GM12878 (cell line): ENCODE measurements at places on chromosomes 6 and 20. TPM values are rescaled to one million over a fixed set of nuclear protein-coding genes. Genes with fewer than 3 reads are reported as not detected.

Gene PBOV1
- total RNA-seq, result not detected in 2 replicates

DNA sequence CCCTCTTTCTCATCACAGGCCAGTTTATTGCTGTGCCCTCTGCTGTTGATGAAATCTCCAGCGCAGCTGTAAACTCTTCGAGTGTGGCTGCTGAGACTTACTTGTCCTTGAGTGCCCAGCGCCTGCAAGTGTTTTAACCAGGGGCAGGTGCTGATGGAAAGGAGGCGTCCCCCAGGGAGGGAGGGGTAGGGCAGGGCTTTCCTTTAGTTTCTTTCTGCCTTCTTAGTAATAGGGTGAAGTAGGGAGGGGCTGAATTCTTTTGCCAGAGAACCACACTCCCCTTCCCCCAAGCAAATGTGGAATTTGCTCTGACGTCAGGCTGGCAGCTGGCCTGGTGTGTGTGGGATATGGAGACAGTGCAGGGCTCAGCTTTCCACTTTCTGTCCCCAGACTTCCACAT lies 61.2 kb downstream of the IGF2R start:
- H3K4me3 ChIP-seq, result no peak overlapping the region
- H3K4me1 ChIP-seq, result no peaks in the 10 kb centered on the region
- H3K27me3 ChIP-seq, result no peaks in the 10 kb centered on the region
- no peak for DNase-seq
- H3K36me3 ChIP-seq, result peaks cover 23% of the 10 kb centered on the region

- H3K27me3 ChIP-seq, result no peaks in the 10 kb centered on the region
- H3K27ac ChIP-seq, result no peak overlapping the region
- H3K4me3 ChIP-seq, result no peak overlapping the region
- no peaks in the 10 kb centered on the region for H3K4me1 ChIP-seq
- no peak for DNase-seq
These were observed 256.1 kb downstream of the PLCB1 start for GRCh38 chr20:8388141-8388540.

GRCh38 chr20:48657426-48658197 lies 170.2 kb downstream of the PREX1 start:
- H3K36me3 ChIP-seq, result peaks cover 55% of the 10 kb centered on the region
- no peaks in the 10 kb centered on the region for H3K27me3 ChIP-seq
- no peak overlapping the region for H3K27ac ChIP-seq

- no peak overlapping the region for H3K4me3 ChIP-seq
- no peak for DNase-seq
- no peaks in the 10 kb centered on the region for H3K36me3 ChIP-seq
- no peaks in the 10 kb centered on the region for H3K27me3 ChIP-seq
- no peak overlapping the region for H3K27ac ChIP-seq
These were observed 129.2 kb downstream of the ATXN1 start for GRCh38 chr6:16632101-16632500.

DNA sequence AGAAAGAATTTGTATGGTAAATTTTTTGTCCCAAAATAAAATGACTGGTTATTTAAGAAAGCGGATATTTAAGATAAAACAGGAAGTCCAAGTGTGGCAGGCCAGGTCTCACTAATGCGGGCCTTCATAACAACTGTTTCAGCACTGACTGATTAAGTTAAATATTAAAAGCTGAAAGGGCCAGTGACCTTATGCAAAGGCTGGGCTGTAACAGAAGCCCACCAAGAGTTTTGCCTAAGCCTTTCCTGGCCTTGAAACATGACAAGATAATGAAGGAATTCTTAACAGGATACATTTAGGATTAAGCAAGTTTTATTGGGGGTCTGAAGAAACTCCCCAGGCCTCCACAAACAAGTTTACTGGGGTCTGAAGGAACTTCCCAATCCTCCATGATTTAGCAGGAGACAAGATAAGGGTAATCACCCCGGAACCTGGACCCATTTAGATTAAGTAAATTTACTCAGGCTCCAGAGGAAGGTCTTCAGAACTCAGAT lies 36.3 kb downstream of the ZNF133 start:
- H3K27ac ChIP-seq, result no peak overlapping the region
- H3K4me3 ChIP-seq, result no peak overlapping the region
- DNase-seq, result no peak
- no peaks in the 10 kb centered on the region for H3K36me3 ChIP-seq

DNA sequence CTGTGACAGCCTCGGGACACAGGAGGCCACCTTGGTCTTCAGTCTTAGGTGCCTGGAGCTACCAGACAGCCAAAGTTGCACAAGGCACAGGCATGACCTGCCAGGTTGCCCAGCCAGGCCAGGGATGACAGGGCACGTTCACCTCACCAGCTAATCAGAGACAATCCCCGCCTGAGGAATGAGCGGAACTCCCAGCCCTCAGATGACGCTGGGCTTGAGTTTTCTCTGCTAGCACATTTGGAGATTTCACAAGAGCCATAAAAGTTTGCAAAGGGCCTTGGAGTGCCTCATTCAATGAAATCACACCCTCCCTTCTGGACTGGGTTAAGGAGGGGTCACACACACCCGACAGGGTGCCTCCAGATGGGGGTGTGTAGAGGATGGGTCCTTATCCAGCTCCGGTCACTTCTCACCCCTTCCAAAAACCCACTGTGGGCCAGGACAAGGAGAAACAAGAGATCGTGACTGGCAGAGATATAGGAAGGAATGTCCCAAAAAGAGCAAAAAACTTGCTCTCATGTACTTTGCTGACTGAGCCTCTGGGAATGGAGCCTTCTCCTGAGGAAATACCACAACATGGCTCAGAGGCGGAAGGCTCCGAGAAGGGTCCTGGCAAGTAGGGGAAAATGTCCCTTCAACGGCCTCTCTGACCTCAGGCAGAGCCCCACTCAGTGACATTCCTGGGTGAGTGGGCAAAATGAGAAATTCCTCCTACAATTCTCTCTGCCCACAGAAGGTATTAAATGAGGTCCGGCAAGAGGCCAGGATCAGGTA lies 121.6 kb downstream of the ISM1 start:
- DNase-seq, result no peak
- no peak overlapping the region for H3K27ac ChIP-seq
- no peaks in the 10 kb centered on the region for H3K36me3 ChIP-seq

DNA sequence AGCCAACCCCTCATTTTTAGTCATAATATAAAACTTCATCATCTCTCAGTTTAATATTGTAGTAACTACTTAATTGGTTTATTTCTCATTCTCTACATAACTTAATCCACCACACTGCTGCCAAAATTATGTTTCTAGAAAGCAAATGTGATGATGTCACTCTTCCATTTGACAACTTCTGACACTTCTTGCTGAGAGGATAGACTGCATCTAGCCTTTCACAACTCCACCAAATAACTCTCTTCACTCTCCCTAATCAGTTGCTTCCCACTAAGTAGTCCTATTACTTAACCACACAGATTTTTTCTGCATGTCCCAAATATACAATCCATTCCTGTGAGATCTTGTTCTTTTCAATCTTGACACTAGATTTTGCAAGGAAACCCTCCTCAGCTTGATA lies 951.3 kb downstream of the EPHA7 start:
- no peaks in the 10 kb centered on the region for H3K4me1 ChIP-seq
- no peak overlapping the region for H3K4me3 ChIP-seq
- H3K27me3 ChIP-seq, result no peaks in the 10 kb centered on the region
- DNase-seq, result no peak
- H3K36me3 ChIP-seq, result no peaks in the 10 kb centered on the region
- H3K27ac ChIP-seq, result no peak overlapping the region

Gene TBC1D7
- 21.0 and 23.1 TPM in 2 replicates for total RNA-seq

Gene LRFN2
- not detected in 2 replicates for total RNA-seq

GRCh38 chr6:11532097-11532496 lies 5.5 kb upstream of the TMEM170B start:
- H3K36me3 ChIP-seq, result no peaks in the 10 kb centered on the region
- no peaks in the 10 kb centered on the region; the same call in 1 of the 2 replicates for H3K4me1 ChIP-seq
- no peak overlapping the region for H3K27ac ChIP-seq
- DNase-seq, result no peak
- H3K4me3 ChIP-seq, result no peak overlapping the region

- no peaks in the 10 kb centered on the region for H3K36me3 ChIP-seq
- H3K27ac ChIP-seq, result no peak overlapping the region
- DNase-seq, result no peak
- no peaks in the 10 kb centered on the region for H3K4me1 ChIP-seq
- H3K4me3 ChIP-seq, result no peak overlapping the region
- no peaks in the 10 kb centered on the region for H3K27me3 ChIP-seq
These were observed 15.8 kb upstream of the PLCB4 start for GRCh38 chr20:9053108-9053507.

GRCh38 chr6:50145125-50145524 lies 95.4 kb upstream of the DEFB112 start:
- H3K27me3 ChIP-seq, result no peaks in the 10 kb centered on the region
- no peak for DNase-seq
- no peaks in the 10 kb centered on the region for H3K36me3 ChIP-seq
- no peak overlapping the region for H3K4me3 ChIP-seq
- H3K27ac ChIP-seq, result no peak overlapping the region

- no peak overlapping the region for H3K27ac ChIP-seq
- H3K4me3 ChIP-seq, result no peak overlapping the region
- DNase-seq, result no peak
- no peaks in the 10 kb centered on the region for H3K36me3 ChIP-seq
- no peaks in the 10 kb centered on the region for H3K4me1 ChIP-seq
- H3K27me3 ChIP-seq, result no peaks in the 10 kb centered on the region
These were observed 99.9 kb downstream of the CDH26 start for GRCh38 chr20:60057866-60058807.

Gene CLVS2
- total RNA-seq, result not detected in 2 replicates

- no peaks in the 10 kb centered on the region for H3K4me1 ChIP-seq
- no peak overlapping the region for H3K4me3 ChIP-seq
- H3K27me3 ChIP-seq, result peaks cover 2% of the 10 kb centered on the region
- DNase-seq, result no peak
- H3K36me3 ChIP-seq, result no peaks in the 10 kb centered on the region
- H3K27ac ChIP-seq, result no peak overlapping the region
These were observed 15.6 kb upstream of the RIPK1 start for GRCh38 chr6:3052481-3053230.

DNA sequence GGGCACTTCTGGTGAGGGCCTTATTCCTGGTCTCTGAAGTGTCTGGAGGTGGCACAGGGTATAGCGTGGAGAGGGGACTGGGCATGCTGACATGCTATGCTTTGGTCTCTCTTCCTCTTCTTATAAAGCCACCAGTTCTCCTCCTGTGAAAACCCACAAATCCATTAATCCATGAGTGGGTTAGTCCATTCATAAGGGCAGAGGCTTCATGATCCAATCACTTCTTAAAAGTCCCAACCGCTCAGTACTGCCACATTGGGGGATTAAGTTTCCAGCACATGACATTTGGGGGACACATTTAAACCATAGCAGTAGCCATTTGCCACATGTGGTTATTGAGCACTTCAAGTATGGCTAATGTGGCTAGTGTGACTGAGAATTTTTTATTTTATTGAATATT lies 3.8 kb upstream of the TRIB3 start:
- no peak overlapping the region for H3K27ac ChIP-seq
- no peak overlapping the region for H3K4me3 ChIP-seq
- H3K27me3 ChIP-seq, result no peaks in the 10 kb centered on the region
- peaks cover 12% of the 10 kb centered on the region for H3K4me1 ChIP-seq

Gene CST4
- total RNA-seq, result not detected in 2 replicates

Gene ZSCAN23
- total RNA-seq, result 0.77 and 1.6 TPM in 2 replicates

DNA sequence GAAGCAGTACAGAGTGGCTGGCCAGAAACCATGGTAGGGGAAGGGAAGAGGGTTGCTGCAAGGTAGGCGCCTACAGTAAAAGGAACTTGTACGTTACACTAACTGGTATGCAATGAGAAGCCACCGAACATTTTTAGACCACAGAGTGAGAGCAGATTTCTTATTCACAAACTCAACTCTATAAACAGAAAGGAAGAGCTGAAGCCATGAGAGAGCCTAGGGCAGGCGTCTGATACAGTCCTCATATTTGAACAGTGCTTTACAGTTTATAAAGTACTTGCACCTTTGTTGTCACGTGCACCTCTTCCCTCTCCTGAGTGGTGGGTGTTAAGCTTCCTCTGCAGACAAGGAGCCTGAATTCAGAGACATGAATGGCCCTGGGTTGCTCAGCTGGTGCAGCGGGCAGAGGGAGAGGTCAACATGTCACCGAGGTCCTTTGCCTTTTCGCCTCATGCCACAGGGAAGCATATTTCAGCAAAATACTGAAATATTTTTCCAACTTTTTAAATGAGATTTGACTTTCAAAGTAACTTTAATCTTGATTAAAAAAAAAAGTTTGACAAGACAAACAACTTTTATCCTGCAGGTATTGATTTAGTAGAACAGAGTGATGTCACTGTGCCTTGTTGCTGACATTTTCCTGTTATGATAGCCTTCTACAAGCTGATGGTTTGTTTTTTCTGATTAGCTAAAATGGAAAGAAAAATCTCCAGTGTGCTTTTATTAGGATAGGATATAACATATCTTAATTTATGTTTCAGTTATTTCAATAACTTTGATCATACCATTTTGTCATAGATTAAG lies 23.8 kb downstream of the UST start:
- H3K4me1 ChIP-seq, result no peaks in the 10 kb centered on the region; the same call in 1 of the 2 replicates
- DNase-seq, result no peak
- H3K27me3 ChIP-seq, result no peaks in the 10 kb centered on the region; the same call in 1 of the 2 replicates
- H3K27ac ChIP-seq, result no peak overlapping the region
- H3K4me3 ChIP-seq, result no peak overlapping the region

DNA sequence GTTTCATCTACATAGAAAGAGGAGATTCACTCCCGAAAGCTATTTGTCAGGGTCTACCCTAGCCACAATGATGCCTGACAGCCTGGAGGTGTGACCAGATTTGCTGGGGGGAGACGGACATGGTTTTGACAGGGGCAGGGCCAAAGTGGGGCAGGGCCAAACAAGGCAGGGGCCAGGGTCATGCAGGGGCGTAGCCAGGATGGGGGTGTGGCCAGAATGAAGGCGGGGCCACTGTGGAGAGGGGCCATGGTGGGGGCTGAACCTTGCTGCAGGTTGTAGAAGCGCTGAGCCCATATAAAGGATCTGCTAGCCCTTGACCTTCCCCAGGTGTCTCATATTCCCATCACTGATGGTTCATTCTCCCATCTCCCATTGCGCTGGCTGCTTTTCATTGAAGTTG lies 184.1 kb upstream of the SULF2 start:
- H3K4me1 ChIP-seq, result peaks cover 16% of the 10 kb centered on the region
- H3K27ac ChIP-seq, result no peak overlapping the region
- no peaks in the 10 kb centered on the region for H3K36me3 ChIP-seq
- DNase-seq, result no peak
- H3K27me3 ChIP-seq, result no peaks in the 10 kb centered on the region

GRCh38 chr6:143110572-143110971 lies 49.9 kb downstream of the AIG1 start:
- DNase-seq, result no peak
- no peak overlapping the region for H3K27ac ChIP-seq
- no peaks in the 10 kb centered on the region for H3K27me3 ChIP-seq
- no peaks in the 10 kb centered on the region for H3K36me3 ChIP-seq
- H3K4me3 ChIP-seq, result no peak overlapping the region

- H3K27ac ChIP-seq, result no peak overlapping the region
- H3K36me3 ChIP-seq, result no peaks in the 10 kb centered on the region
- no peaks in the 10 kb centered on the region for H3K4me1 ChIP-seq
- no peak overlapping the region for H3K4me3 ChIP-seq
These were observed 209.8 kb upstream of the FOXA2 start for GRCh38 chr20:22794200-22794599.
